LNCaP clone FGC (cell line): ENCODE measurements at places on chromosomes 13 and 19.

DNA sequence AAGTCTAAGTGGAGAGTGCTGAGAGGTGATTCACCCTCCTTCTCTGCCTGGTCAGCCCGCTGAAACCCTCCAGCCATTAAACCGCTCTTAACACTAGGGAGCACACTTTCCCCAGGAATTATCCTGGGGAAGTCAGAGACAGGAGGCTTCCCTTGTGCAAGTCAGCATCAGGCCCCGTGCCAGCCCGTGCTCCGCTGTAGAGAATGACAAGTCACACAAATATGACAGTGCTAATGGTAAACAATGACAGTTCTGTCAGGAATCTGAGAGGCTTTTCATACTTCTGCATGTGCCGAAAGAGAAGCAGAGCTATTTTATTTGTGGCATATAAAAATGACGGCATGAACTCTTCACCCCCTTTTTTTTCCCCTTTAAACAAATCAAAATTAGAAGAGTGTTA lies 816.9 kb upstream of the SLC10A2 start:
- peak; percentile 95 for DNase-seq

DNA sequence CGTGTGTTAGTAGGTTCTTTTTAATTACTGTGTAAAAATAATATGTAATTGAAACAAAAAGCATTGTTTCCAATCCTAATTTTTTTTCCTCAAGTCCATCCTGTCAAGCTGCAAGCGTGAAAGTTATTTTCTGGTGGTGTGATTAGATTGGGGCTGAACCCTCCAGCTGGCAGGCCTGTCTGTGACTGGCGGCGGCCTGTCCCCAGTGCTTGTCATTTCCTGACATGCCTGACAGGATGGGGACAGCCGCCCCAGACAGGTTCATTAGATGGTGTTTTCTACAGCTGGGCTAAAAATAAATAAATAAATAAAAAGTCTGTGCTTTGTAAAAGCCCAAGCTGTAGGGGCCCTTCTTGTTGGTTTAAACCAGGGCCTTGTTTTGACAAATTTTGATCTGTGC lies 53.7 kb upstream of the MAB21L1 start:
- DNase-seq = no peak

- DNase-seq = no peak
These were observed at the start of gene LILRA5 for GRCh38 chr19:54312436-54313377. TSS of gene LILRA5 (minus strand) at chr19:54313166. CDS start at chr19:54313019, 147 bp downstream.

- DNase-seq = no peak
These were observed 5.1 kb downstream of the USE1 start for GRCh38 chr19:17220207-17220758.

- DNase-seq = no peak
These were observed 8.0 kb downstream of the MAP2K2 start for GRCh38 chr19:4115818-4116385.

GRCh38 chr13:102687520-102687919 lies 7.3 kb downstream of the METTL21C start:
- no peak for DNase-seq

DNA sequence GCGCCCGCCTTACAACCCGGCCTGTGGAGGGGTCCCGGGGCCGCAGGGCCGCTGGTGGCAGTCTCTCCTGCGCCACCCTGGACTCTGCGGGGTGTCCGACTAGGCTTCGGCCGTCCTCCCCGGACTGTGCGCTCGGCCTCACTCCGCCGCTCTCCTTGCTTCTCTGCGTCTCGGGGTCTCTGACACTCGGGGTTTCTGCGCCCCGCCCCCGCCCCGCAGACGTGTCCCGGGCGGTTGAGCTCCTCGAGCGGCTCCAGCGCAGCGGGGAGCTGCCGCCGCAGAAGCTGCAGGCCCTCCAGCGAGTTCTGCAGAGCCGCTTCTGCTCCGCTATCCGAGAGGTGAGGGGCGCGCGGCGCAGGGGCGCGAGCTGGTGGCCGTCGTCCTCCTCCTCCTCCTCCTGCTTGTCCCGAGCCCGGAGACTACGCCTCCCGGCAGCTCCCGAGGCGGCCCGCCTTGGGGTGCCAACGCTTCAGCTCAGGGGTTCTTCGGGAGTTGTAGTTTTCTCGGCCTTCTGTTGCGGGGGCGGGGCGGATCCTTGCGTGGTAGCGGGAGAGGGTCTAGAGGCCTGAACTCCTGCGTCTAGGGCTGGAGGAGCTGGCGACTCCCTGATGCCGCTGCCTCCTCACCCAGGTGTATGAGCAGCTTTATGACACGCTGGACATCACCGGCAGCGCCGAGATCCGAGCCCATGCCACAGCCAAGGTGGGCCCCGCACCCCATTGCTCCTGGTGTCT lies 627 bp downstream of the LIN7B start:
- DNase-seq = no peak

DNA sequence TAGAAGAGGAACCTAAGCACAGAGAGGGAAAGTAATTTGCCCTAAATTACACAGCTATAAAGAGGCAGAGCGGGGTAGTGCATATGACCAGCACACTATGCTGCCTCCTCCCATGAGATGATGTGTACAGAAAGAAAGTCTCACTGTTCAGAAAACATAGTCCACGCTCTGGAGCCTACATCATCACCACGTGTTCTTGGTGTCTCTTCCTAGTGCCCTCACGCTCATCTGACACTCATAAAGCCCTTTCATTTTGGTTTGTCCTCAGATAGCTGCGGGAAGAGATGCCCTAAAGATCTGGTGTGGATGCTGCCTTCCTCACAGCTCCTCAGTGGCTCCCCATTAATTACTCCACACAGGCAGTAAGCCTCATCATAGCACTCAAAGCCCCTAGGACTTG lies 27.4 kb upstream of the SIAH3 start:
- no peak for DNase-seq

GRCh38 chr19:5240011-5240410 lies 100.6 kb downstream of the PTPRS start:
- no peak for DNase-seq

GRCh38 chr13:57858376-57858775 lies 226.8 kb downstream of the PCDH17 start:
- DNase-seq = no peak

GRCh38 chr19:43462383-43462782 lies 3.0 kb downstream of the LYPD3 start:
- no peak for DNase-seq

- no peak for DNase-seq
These were observed 9.6 kb downstream of the BCAM start for GRCh38 chr19:44818466-44819031.

DNA sequence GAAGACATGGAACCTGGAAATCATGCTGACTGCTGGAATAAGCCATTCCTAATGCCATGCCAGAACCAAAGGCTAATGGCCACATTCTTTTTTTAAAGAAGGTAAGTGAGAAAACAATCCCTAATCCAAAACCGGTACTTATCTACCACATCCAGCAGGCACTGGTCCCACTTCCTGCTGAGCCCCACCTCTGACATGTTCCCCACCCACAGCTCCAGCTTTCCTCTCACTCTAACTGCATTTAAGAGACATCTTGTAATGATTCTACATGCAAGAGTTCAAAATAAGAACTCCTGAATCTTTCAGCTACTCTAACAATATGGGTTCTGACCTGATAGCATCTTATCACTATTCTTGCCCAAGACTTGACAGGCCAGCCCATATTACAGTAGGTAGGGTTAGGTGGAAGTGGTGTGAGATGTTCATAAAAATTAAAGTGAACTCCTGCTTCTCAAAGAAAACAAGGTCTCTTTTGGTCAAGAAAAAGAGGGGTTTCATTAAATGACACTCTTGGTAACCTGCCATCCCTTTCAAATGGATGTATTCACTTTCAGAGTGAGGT lies 41.9 kb downstream of the N4BP2L2 start:
- DNase-seq = no peak

GRCh38 chr19:20102097-20102496 lies 24.3 kb downstream of the ZNF90 start:
- DNase-seq = no peak

- DNase-seq = no peak
These were observed 1.1 kb downstream of the DACH1 start for GRCh38 chr13:71865874-71866334.

DNA sequence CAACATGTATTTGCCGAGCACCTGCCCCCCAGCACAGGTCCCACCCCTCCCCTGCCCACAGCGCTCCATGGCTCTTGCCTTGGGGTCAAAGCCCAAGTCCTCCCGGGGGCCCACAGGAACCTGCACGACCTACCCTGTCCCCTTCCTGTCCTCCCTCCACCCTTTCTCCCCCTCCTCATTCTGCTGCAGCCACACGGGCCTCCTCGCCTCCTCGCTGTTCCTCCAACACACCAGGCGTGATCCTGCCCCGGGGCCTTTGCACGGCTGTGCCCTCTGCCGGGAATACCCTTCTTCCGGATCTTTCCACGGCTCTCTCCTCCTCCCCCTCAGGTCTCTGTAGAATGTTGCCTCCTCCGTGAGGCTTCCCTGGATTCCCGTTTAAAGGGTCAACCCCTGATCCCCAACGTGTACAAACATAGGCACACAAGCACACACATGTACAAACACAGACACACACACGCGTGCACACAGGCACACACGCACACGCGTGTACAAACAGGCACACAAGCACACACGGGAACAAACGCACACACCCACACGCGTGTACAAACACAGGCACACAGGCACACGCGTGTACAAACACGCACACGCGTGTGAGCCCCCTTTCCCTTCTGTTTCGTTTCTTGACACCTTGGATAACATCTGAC lies 2.8 kb downstream of the MADCAM1 start:
- no peak for DNase-seq

DNA sequence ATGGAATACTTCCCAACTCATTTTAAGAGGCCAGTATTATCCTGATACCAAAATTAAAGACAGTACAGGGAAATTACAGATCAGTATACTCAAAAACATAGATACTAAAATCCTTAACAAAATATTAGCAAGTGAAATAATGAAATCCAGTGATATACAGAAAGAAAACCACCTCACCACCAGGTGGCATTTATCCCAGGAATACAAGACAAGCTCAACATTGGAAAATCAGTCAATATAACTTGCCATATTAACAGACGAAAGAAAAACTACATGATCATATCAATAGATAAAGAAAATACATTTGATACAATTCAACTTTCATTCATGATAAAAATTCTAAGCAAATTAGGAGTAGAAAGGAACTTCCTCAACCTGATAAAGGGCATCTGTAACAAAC lies 6.7 kb upstream of the GNA15 start:
- DNase-seq = peak; percentile 18

GRCh38 chr13:46642254-46642653 lies 89.3 kb downstream of the LRCH1 start:
- DNase-seq = no peak

DNA sequence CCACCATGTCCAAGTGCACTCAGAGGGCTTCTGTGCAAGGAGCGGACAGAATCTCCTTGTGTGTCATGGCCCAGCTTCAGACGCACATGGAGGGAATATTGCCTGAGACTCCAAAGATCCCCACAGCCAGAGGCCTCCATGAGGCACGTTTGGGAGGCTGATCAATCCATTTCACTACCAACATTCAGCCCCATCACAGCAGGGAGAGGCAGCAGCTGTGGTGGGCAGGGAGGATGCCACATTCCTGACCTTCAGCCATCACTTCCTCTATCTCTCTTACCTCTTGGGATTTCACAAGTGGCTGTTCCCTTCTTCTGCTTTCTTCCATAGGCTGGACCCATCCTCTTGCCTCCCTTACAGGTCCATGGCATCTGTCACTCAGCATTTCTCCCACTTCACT lies 82.4 kb upstream of the MBNL2 start:
- DNase-seq = no peak

- no peak for DNase-seq
These were observed 15.1 kb upstream of the EPHX3 start for GRCh38 chr19:15247107-15248014.

- no peak for DNase-seq
These were observed 11.6 kb upstream of the GPR18 start for GRCh38 chr13:99269627-99270241.

- DNase-seq = no peak
These were observed 373.3 kb downstream of the ZNF536 start for GRCh38 chr19:30745476-30745985.

DNA sequence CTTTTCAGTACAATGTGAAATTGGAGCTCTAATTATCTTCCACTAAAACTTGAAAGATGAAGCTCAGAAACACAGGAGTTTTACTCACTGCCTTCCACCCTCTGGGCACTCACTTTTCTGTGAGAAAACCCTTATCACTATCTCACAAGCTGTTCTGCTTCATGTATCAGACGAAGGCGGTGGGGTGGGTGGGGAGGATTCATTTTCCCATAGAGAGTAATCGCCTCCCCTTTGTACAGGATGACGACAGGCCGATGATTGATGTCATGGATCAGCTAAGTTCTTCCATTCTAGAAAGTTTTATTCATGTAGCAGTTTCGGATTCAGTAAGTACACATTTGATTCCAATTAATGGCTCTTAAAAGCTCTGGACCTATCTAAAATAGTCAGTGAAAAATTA lies 139.9 kb downstream of the ZAR1L start:
- no peak for DNase-seq

- DNase-seq = no peak
These were observed 531.4 kb upstream of the NBEA start for GRCh38 chr13:34410678-34411077.

GRCh38 chr19:7871437-7872305 lies 2.5 kb downstream of the PRR36 start:
- peak; percentile 89 for DNase-seq
